ENCODE measurements at places on chromosomes 2 and 18. TPM values are rescaled to one million over a fixed set of nuclear protein-coding genes. Genes with fewer than 3 reads are reported as not detected.
A peak's percentile ranks its signal among the peaks of the same experiment; 100 is the strongest.

- H3K4me1 ChIP-seq, result no peaks in the 10 kb centered on the region
- no peak overlapping the region for H3K4me3 ChIP-seq
- no peak overlapping the region for H3K27ac ChIP-seq
- DNase-seq, result no peak
Measured at GRCh38 chr2:28515176-28515751, 19.4 kb downstream of the PLB1 start.

Gene BCL11A
- total RNA-seq, result 11.6 TPM

- no peak for DNase-seq
- H3K27ac ChIP-seq, result no peak overlapping the region
- peaks cover 19% of the 10 kb centered on the region for H3K27me3 ChIP-seq
Measured at GRCh38 chr18:76619621-76620315, 124.7 kb upstream of the ZNF516 start.

Gene TWIST2
- not detected for total RNA-seq

- peaks cover 5% of the 10 kb centered on the region for H3K4me1 ChIP-seq
- no peak for DNase-seq
- H3K27ac ChIP-seq, result no peak overlapping the region
Measured at GRCh38 chr2:12071318-12071717, 324.9 kb downstream of the LPIN1 start.

GRCh38 chr2:111015283-111015995 lies 105.3 kb upstream of the BCL2L11 start:
- DNase-seq, result no peak
- H3K27me3 ChIP-seq, result no peaks in the 10 kb centered on the region
- peaks cover 13% of the 10 kb centered on the region for H3K4me1 ChIP-seq
- no peaks in the 10 kb centered on the region for H3K36me3 ChIP-seq

- H3K36me3 ChIP-seq, result no peaks in the 10 kb centered on the region
- H3K27me3 ChIP-seq, result no peaks in the 10 kb centered on the region
- H3K4me1 ChIP-seq, result peaks cover 1% of the 10 kb centered on the region
- peak overlapping the region; percentile 5 for H3K27ac ChIP-seq
- no peak for DNase-seq
Measured at GRCh38 chr2:218485986-218486667, 67.2 kb downstream of the VIL1 start.

GRCh38 chr2:85659324-85659981 lies 8.5 kb downstream of the SFTPB start:
- H3K27ac ChIP-seq, result no peak overlapping the region
- peaks cover 2% of the 10 kb centered on the region for H3K36me3 ChIP-seq
- H3K4me3 ChIP-seq, result no peak overlapping the region
- H3K4me1 ChIP-seq, result no peaks in the 10 kb centered on the region
- H3K27me3 ChIP-seq, result no peaks in the 10 kb centered on the region
